Bone marrow (tissue), 2 donors: ENCODE measurements at places on chromosomes 4 and X.

- DNase-seq = no peak
Measured at GRCh38 chrX:155027509-155028066, 944 bp downstream of the FUNDC2 start.

GRCh38 chrX:119155416-119156035, 27.9 kb upstream of the KIAA1210 start:
- no peak for DNase-seq

DNA sequence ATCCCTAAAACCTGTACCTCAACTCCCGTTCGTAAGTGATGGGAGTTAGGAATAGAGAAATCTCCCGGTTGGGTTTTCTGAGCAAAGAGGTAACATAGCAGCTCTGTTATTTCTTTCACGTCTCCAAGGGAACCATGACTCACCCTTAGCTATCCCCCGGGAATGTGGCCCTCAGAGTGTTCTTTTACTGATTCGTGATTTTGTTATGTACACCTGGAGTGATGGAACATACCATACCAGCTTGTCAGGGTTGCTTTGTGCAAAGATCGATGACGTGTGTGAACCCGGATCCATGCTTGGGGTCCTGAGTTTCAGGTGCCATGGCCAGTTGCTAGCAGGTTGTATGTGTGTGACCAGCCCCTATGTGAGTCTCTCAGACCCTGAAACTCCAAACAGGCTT, 52.6 kb downstream of the HPRT1 start:
- no peak for DNase-seq

DNA sequence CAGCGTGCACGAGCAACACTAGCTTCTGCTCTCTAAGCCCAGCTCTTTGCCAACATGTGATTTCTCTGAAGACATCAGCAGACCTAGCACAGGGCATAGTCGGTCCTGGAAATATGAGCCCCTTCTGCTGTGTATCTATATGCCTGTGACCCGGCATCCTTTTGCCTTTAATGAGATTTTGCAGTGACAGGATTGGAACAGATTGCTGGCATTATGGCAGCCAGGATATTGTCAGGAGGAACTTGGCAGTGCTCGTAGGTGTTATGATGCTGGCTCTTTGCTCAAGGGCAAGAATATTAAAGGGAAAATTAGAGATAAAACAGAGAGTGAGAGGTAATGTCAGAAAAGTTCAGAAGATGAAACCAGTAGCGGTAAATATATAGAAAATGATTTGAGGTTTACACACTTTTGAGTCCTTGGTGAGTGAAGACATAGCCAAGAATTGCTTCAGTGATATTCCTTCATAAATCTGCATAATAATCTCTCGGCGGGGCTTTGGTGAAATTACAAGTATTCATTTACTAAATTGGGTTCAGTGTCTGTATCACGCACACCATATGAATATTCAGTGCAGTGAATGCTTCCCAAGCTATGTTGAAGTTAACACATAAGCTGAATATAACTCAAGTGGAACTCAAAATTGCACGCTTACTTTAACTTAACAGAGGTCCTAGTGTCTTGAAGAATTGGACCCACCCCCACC, 502.1 kb upstream of the NR3C2 start:
- no peak for DNase-seq

- no peak for DNase-seq
Measured at GRCh38 chr4:7121866-7122653, 54.2 kb upstream of the GRPEL1 start.

DNA sequence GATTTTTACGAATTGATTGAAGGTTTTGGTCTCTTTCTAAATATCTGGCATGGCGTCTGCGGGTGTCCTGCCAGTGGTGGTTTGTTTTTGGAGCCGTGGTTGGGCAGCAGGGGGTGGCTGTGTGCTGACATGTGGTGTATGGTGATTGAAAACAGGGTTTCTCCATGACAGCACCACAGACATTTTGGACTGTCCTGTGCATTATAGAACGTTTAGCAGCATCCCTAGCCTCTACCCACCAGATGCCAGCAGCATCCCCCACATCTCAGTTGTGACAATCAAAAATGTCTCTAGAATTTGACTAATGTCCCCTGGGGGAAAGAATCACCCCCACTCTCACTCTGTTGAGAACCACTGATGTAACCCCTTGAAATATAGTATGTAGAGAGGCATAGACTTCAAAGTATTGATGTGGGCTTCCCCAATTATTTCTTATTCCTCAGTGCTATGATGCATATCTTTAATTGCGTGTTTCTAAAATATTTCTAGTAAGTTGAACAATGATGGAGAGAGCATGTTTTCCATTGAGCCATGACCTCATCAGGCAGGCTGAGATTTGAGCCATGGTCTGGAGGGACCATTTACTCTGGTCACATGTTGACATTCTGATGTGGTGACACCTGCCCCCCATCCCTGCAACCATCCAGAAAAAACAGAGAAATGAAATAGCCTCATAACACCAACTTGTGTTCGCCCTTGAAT, 77.4 kb upstream of the MID1 start:
- DNase-seq = no peak

- DNase-seq = no peak
Measured at GRCh38 chr4:48336146-48336870, 5.0 kb upstream of the SLAIN2 start.
